ENCODE measurements at places on chromosomes 4 and X.
A peak's percentile ranks its signal among the peaks of the same experiment; 100 is the strongest.

DNA sequence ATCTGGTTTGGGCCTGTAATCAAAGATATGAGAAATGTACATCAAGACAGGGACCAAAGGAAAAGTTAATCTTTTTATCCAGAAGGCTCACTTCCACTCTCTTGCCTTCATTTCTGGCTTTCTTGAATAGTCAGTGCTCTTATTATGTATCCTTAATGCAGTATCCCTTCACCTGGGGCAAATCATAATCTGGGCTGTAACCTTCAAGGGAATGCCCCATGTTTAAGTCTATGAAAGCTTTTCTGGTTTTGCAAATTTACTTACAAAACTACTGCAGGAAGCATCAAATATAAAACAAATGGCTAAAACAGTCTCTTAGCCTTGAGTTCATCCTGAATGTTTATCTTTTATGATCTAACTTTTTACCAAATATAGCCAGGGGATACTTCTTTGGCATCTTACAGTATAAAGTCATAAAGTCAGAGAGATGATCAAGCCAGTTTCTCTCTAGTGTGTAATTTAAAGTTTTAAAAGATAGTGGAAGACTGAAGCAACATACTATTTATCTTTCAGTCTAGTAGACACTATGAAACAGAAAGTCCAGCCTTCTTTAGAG lies 1214.8 kb downstream of the STIM2 start:
- no peaks in the 10 kb centered on the region for H3K36me3 ChIP-seq
- H3K27me3 ChIP-seq = no peaks in the 10 kb centered on the region
- DNase-seq = no peak
- H3K4me3 ChIP-seq = no peak overlapping the region

GRCh38 chr4:182203872-182204411 lies 39.3 kb upstream of the TENM3 start:
- no peaks in the 10 kb centered on the region for H3K4me1 ChIP-seq
- H3K27ac ChIP-seq = no peak overlapping the region
- no peaks in the 10 kb centered on the region for H3K36me3 ChIP-seq
- H3K27me3 ChIP-seq = no peaks in the 10 kb centered on the region
- DNase-seq = no peak

GRCh38 chr4:1783015-1783414 lies 10.1 kb upstream of the FGFR3 start:
- no peaks in the 10 kb centered on the region for H3K27me3 ChIP-seq
- no peak overlapping the region for H3K4me3 ChIP-seq
- H3K27ac ChIP-seq = no peak overlapping the region
- DNase-seq = no peak
- no peaks in the 10 kb centered on the region for H3K36me3 ChIP-seq

GRCh38 chr4:8320386-8320750 lies 50.8 kb downstream of the HTRA3 start:
- DNase-seq = no peak
- no peak overlapping the region for H3K4me3 ChIP-seq
- H3K27me3 ChIP-seq = no peaks in the 10 kb centered on the region
- H3K4me1 ChIP-seq = no peaks in the 10 kb centered on the region
- H3K27ac ChIP-seq = no peak overlapping the region
- H3K36me3 ChIP-seq = no peaks in the 10 kb centered on the region

DNA sequence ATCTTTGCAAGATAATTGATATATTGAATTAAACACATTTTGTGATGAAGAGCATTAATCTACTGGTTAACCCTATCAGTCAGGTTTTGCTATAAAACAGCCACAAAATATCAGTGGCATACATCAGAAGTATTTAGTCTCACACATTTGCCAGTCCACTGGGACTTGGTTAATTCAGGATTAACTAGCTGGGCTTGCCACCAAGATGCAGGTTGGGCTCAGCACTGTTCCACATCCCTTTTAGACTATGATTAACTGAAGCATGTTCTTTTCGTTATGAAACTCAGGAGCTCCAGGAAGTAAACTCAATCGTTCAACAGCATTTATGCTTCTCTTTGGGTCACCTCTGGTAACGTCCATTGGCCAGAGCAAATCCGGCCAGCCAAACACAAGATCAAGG lies 538.1 kb upstream of the HS3ST1 start:
- no peaks in the 10 kb centered on the region for H3K27me3 ChIP-seq
- no peak for DNase-seq
- H3K4me3 ChIP-seq = no peak overlapping the region
- H3K4me1 ChIP-seq = no peaks in the 10 kb centered on the region
- no peak overlapping the region for H3K27ac ChIP-seq

GRCh38 chrX:74293343-74293946 lies 10.5 kb upstream of the ZCCHC13 start:
- peak overlapping the region; percentile 71 for H3K4me3 ChIP-seq
- H3K4me1 ChIP-seq = no peaks in the 10 kb centered on the region
- peak overlapping the region; percentile 73 for H3K27ac ChIP-seq
- H3K36me3 ChIP-seq = no peaks in the 10 kb centered on the region
- H3K27me3 ChIP-seq = peaks cover 6% of the 10 kb centered on the region

DNA sequence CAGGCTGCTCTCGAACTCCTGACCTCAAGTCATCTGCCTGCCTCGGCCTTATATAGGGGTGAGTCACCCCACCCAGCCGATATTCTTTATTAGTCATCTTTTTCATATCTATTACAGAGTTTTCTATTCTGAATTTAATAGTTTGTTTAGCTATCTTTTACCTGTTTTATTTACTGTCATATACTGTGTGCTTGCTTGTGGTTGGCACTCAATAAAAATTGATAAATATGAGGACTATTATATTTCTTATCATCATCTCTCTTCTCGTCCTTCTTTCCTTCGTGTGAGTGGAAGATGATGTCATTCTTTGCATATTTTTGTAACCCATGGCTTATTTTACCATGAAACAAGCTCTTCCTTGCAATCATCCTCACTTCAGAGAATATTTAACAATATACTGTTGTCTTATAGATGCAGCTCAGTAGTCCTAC lies 265.5 kb downstream of the ARHGAP24 start:
- H3K36me3 ChIP-seq = no peaks in the 10 kb centered on the region
- H3K4me1 ChIP-seq = peaks cover 8% of the 10 kb centered on the region
- H3K27ac ChIP-seq = no peak overlapping the region
- DNase-seq = no peak
- no peak overlapping the region for H3K4me3 ChIP-seq
- no peaks in the 10 kb centered on the region for H3K27me3 ChIP-seq

- H3K4me1 ChIP-seq = peaks cover 9% of the 10 kb centered on the region
- DNase-seq = no peak
- peaks cover 16% of the 10 kb centered on the region for H3K27me3 ChIP-seq
- no peak overlapping the region for H3K4me3 ChIP-seq
- no peaks in the 10 kb centered on the region for H3K36me3 ChIP-seq
These were observed 58.0 kb upstream of the TMEM33 start for GRCh38 chr4:41877020-41877796.

DNA sequence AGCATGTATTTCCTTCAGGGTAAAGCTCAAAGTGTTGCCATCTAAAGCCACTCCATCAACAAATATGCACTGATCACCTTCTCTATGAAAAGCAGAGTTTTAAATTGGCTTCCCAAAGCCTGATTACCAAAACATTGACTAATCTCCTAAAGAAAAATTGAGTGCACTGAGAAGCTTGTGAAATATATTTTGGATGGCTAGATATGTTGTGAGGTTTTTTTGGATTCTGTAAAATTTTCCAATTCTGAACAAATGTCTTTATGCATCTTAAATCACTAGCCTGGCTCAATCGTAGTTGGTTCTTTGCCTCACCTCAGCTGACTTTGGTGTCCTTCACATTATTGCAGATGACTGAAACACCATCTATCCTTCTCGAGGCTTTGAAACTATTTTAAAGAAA lies 14.9 kb upstream of the EXOSC9 start:
- H3K4me3 ChIP-seq = no peak overlapping the region
- H3K4me1 ChIP-seq = no peaks in the 10 kb centered on the region
- no peak for DNase-seq
- no peaks in the 10 kb centered on the region for H3K27me3 ChIP-seq
- no peak overlapping the region for H3K27ac ChIP-seq

- no peak overlapping the region for H3K27ac ChIP-seq
- H3K4me1 ChIP-seq = no peaks in the 10 kb centered on the region
- peaks cover 3% of the 10 kb centered on the region for H3K36me3 ChIP-seq
- no peak for DNase-seq
- H3K27me3 ChIP-seq = no peaks in the 10 kb centered on the region
These were observed 6.2 kb downstream of the SUV39H1 start for GRCh38 chrX:48702716-48703115.

DNA sequence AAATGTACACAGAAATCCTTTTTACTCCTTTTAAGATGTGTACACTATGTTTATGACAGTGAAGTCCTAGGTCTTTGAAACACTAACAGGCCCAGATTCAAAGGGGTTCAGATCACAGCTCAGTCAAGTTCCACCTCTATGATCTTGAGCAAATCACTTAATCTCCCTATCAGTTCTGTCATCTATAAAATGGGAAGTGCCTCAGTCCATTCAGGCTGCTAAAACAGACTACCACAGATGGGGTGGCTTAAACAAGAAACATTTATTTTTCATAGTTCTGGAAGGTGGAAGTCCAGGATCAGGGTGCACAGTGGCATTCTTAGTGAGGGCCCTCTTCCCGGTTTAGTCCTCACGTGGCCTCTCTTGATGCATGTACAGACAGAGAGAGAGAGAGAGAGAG lies 117.1 kb downstream of the CORIN start:
- no peak overlapping the region for H3K4me3 ChIP-seq
- H3K4me1 ChIP-seq = no peaks in the 10 kb centered on the region
- no peaks in the 10 kb centered on the region for H3K36me3 ChIP-seq
- no peak for DNase-seq

DNA sequence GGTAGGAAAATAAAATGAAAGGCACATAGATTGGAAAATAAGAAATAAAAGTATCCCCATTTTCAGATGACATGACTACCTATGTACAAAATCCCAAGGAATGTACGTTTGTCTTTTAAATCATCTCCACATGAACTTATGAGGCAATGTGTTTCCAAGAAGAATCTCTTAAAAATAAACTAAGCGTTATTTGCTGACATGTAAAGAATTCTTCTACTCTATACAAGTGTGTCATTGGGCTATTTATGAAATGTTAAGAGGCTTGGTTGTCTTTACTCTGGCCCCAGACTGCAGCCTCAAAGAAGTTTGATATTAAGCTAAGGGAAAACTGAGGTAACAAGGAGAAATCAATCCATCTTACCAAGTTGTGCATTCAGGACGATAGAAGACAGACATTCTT lies 17.1 kb downstream of the BEX3 start:
- H3K36me3 ChIP-seq = no peaks in the 10 kb centered on the region
- H3K4me3 ChIP-seq = no peak overlapping the region
- H3K27ac ChIP-seq = no peak overlapping the region
- DNase-seq = no peak
- no peaks in the 10 kb centered on the region for H3K27me3 ChIP-seq
- no peaks in the 10 kb centered on the region for H3K4me1 ChIP-seq

DNA sequence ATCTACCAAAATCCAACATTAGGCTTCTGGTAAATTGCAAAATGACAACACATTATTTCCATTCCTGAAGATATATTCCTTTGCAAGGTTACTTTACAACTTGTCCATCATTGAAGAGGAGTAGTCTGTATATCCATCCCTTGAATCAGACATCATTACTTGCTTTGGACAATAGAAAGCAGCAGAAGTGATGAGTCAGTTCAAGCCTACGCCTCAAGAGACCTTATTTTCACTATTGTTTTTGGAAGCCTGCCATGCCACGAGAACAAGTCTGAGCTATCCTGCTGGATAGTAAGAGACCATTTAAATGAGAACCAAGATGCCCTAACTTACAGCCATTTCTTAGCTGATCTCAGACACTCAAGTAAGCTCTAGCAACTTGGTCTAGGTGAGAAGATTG lies 246.0 kb upstream of the HHIP start:
- H3K36me3 ChIP-seq = no peaks in the 10 kb centered on the region
- no peaks in the 10 kb centered on the region for H3K27me3 ChIP-seq
- H3K4me3 ChIP-seq = no peak overlapping the region
- no peak for DNase-seq

DNA sequence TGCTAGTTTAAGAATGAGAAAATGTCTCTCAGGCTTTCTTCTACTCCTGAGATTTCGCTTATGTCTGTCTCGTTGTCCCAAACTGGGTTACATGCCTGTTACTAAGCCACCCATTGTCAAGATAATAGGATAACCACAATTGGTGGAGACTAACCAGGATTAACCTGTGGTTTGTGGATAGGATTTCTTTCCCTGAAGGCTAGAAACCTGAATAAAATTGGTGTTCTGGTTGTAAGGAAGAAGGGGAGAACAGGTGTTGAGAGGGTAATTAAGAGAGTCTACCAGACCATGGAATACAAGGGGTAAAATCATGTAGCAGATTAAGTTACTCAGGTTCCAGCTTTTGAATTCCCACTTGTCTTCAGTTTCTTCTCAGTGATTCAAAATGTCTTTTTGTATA lies 225.4 kb downstream of the CPE start:
- no peaks in the 10 kb centered on the region for H3K4me1 ChIP-seq
- no peaks in the 10 kb centered on the region for H3K27me3 ChIP-seq
- H3K27ac ChIP-seq = no peak overlapping the region
- DNase-seq = no peak

DNA sequence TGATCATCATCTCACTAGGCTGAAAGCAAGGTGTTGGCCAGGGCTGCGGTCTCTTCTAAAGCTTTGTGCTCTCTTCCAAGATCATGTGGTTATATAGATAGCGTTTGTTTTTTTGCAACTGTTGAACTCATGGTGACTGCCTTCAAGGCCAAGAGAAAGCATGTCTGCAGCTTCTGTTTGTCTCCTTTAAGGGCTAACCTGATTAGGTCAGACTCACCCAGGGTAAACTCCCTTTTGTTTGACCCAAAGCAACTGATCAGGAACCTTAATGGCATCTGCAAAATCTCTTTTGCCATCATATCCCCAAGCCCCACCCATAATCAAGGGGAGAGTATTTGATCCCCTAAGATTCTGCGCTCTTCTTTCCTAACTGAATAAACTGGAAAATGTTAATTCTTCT lies 72.2 kb upstream of the ALG13 start:
- H3K36me3 ChIP-seq = no peaks in the 10 kb centered on the region
- DNase-seq = no peak
- H3K27ac ChIP-seq = no peak overlapping the region
- H3K4me3 ChIP-seq = no peak overlapping the region
- no peaks in the 10 kb centered on the region for H3K27me3 ChIP-seq
- H3K4me1 ChIP-seq = no peaks in the 10 kb centered on the region

DNA sequence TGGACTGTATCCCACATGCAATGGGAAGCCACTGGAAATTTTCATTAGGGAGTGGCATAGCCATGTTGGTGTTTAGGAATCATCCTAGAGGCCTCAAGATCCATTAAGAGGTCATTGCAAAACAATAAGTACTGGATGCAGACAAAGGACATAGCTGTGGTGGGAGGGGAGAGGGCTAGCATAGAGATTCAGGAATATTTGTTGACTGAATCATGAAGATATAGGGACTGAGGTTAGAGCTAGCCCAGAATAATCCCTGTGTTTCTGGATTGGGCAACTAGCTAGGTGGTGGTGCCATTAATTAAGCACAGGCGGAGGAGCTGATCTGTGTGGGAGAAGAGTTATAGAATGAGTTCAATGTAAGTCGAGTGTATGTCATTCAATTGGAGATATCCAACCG lies 135.0 kb downstream of the RAB28 start:
- DNase-seq = no peak
- H3K4me1 ChIP-seq = no peaks in the 10 kb centered on the region
- no peak overlapping the region for H3K4me3 ChIP-seq
- H3K27ac ChIP-seq = no peak overlapping the region
- H3K36me3 ChIP-seq = no peaks in the 10 kb centered on the region
- H3K27me3 ChIP-seq = no peaks in the 10 kb centered on the region

Measured in ascending aorta (tissue), 2 donors.